Stomach (tissue), 19 donors: ENCODE measurements at places on chromosomes 5 and 9.
A peak's percentile ranks its signal among the peaks of the same experiment; 100 is the strongest.

DNA sequence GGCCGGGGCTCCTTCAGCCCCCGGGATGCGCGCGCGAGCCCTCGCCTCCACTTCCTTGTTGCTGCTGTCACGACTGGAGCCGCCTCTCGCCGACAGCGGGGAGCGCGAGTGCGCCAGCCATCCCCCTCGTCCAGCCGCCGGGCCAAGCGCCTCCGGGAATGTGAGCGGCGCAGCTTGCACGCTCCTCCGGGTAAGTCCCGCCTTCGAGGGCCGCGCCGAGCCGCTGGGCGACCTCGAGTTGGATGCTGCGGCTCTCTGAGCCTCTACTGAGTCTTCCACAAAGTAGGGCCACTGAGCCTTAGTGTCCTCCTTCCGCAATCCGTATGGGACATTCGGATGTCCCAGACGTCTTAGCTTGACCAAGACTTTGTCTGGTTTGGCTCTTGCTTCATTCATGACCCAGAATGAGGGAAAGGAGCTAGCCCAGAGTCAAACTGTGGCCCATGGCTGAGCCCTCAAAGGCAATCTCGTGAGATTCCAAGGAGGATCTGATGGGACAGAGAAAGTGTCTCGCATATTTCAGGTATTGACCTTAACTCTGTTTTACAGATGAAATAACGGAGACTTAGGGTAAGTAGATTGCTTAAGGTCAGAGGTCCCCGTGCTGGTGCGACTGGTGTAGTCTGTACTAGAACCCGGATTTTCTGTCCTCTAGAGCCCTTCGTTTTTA is 586 bp downstream of the HMGXB3 start:
- DNase-seq: peak; percentile 50

DNA sequence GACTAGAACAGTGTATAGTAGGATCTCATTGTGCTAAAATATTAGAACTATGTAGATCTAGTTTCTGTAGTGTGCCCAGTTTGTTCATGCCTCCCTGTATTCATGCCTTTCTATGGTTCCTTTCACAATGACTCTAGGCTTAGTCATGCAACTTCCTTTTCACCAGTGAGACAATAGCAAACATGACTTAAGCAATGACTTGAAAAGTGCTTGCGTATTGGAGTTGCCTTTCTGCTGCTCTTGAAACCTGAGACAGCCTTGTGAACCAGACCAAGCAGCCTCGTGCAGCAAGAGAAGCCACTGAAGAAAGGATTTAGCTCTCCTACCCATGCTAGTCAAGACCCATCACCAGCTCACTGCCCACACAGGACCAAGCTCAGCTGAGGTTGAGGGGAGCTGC is 294.5 kb upstream of the TAS2R1 start:
- DNase-seq: no peak

GRCh38 chr5:38479315-38479904 is 77.0 kb downstream of the LIFR start:
- DNase-seq: no peak

- DNase-seq: peak; percentile 18
These were observed 176.3 kb upstream of the PTGER4 start for GRCh38 chr5:40503439-40503838.

- DNase-seq: no peak
These were observed 139.2 kb upstream of the ATP10B start for GRCh38 chr5:160991205-160991604.

DNA sequence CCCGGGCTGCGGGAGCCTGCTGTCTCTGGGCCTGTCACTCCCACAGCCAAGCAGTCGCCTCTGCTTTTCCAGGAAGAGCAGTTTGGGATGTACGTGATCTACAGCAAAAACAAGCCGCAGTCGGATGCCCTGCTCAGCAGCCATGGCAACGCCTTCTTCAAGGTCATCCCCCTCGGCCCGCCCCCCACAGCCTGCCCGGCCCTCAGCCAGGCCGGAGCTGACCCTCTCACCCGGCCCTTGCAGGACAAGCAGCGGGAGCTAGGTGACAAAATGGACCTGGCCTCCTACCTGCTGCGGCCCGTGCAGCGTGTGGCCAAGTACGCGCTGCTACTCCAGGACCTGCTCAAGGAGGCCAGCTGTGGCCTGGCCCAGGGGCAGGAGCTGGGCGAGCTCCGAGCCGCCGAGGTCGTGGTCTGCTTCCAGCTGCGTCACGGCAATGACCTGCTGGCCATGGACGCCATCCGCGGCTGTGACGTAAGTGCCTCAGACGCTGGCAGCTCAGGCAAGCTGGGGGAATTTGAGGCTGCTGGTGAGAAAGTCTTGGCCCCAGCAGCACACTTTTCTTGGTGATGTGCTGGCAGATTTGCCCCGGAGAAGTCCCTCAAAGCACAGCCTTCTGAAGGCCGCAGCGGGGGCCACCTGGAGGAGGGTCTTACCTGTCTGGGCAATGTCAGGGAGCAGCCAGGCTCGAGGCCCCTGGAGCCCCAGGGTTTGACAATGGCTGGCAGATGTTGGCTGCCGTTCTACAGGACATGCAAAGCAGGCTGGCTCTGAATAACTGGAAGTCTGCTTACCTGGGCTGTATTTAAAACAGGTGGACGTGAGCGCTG is 20.1 kb upstream of the LRRC14B start:
- no peak for DNase-seq

DNA sequence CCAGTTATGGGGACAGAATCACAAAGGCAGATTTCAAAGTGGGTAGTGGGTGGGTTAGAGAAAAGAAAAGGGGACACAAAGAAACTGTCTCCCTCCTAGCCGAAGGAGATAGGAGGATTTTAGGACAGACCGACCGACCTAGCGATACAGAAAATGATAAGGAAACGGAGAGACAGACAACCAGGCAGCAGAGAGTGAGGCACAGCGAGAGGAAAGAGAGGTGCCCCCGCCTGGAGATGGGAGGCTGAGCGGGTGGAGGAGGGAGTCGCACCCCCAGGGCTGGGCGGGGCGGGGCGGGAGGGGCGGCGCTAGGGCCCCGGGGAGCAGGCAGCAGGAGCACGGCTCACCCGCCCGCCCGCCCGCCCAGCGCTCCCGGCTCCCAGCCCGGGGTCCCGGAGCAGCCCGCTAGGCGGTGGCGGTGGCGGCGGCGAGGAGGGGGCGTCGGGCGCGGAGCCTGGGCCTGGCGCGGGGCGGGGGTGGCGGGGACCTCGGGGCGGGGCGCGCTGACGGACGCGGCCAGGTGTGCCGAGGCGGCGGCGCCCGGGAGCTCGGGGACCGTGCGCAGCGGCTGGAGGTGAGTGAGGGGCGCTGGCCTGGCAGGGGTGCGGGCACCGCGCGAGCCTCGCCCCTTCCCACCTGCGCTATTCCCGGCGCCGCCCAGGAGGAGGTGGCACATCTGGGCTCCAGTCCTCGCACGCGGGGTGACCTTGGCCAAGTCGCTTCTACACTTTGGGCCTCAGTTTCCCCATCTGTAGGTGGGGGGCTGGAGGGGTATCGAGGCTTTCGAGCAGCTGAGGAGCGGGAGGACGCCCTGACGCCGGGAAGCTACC is 15.9 kb upstream of the SYNPO start:
- peak; percentile 78 for DNase-seq

GRCh38 chr5:159864885-159865691 is 51.2 kb upstream of the ADRA1B start:
- DNase-seq: peak; percentile 63

DNA sequence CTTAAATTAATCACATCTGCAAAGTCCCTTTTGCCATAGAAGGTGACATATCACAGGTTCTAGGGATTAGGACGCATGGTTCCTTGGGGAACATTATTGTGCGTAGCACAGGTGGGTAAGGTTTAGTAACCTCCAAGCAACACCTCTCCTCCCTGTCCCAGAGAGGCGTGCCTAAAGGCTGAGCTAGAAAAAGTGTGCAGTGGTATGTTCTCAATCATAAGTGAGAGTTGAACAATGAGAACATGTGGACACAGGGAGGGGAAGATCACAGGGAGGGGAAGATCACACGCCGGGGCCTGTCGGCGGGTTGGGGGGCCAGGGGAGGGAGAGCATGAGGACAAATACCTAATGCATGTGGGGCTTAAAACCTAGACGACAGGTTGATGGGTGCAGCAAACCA is 14.9 kb downstream of the DAB2IP start:
- DNase-seq: peak; percentile 61

DNA sequence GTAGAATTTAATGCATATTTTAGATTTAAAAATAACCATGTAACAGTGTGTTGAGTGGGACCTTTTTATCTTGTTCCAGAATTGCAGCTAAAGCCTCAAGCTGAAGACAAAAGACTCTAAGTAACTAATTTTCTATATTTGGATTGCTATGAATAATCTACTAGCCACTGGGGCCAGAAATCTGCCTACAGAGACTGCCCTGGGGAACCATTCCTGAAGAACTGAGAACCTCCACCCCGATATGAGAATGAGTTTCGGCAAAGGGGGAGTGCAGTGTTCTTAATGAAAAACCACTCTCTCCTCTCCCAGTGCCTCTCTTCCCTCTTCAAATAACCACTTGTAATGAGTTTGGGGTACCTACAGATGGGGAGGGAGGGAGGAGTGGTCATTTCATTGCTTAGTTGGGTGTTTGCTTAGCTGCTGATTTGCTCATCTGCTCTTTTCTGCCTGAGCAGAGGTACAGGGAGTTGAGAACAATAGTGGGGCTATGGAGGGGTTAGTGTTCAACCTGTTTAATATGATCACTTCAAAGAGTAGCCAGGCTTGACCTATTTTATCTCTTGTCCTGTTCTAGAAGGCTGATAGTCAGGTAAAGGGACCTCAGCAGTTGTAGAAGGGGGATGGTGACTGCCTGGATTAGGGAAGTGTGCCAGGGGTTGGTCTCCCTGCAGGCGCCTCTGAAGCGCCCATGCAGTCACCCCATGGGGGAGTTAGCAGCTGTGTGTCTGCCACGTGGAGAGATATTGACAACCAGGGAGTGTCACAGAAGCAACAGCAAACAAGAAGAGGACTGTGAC is 47.7 kb downstream of the ATG10 start:
- no peak for DNase-seq

DNA sequence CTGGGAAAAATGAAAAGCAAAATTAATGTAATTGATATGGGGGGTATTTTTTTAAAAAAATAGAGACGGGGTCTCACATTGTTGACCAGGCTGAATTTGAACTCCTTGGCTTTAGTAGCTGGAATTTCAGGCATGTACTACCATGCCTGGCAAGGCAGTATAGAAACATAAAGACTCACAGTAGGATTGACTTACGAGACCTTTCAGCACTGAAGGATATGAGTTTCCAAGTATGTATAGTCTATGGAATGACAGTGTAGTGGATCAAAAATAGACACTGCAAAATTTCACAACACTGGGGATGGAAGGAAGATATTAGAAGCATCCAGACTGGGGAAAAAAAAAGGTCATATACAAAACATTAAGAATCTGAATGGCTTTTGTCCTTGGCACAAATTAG is 6.8 kb downstream of the DCP2 start:
- DNase-seq: no peak

DNA sequence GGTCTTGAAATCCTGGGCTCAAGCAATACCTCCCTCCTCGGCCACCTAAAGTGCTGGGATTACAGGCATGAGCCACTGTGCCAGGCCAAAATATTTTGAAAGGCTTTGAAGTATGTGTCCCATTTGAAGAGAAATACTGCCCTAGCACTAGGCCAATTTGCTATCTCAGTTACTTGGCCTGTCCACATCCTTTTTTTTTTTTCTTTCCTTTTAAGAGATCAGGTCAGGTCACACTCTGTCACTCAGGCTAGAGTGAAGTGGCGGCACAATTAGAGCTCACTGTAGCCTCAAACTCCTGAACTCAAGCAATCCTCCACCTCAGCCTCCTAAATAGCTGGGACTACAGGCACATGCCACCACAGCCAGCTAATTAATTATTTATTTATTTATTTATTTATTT is 84.2 kb downstream of the NR6A1 start:
- DNase-seq: no peak

GRCh38 chr5:57653636-57654290 is 171.2 kb upstream of the ACTBL2 start:
- DNase-seq: peak; percentile 34

- DNase-seq: peak; percentile 79
These were observed 54.7 kb downstream of the DPYSL3 start for GRCh38 chr5:147454996-147455677.

DNA sequence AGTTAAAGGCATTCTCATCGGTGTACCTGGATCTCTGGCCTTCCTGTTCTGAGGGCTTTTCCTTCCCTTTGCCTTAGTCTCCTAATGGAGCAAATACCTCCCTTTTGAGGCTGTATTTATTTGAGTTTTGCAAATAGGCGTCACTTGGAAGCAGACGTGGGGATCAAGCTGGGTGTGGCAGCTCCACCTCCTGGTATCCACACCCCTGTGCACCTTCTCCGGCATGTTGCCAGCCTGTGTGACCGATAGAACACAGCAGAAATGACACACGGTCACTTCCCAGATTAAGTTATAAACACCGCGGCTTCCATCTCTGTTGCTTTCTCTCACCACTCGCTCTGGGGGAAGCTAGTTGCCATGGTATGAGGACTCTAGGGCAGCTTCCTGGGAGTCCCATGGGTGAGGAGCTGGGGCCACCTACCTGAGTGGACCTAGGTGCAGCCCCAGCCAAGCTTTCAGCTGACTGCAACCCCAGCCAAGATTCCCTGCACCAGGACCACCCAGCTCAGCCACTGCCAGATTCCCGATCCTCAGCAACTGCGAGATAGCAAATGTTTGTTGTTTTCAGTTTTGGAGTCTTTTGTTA is 214.4 kb upstream of the MVB12B start:
- DNase-seq: peak; percentile 81

DNA sequence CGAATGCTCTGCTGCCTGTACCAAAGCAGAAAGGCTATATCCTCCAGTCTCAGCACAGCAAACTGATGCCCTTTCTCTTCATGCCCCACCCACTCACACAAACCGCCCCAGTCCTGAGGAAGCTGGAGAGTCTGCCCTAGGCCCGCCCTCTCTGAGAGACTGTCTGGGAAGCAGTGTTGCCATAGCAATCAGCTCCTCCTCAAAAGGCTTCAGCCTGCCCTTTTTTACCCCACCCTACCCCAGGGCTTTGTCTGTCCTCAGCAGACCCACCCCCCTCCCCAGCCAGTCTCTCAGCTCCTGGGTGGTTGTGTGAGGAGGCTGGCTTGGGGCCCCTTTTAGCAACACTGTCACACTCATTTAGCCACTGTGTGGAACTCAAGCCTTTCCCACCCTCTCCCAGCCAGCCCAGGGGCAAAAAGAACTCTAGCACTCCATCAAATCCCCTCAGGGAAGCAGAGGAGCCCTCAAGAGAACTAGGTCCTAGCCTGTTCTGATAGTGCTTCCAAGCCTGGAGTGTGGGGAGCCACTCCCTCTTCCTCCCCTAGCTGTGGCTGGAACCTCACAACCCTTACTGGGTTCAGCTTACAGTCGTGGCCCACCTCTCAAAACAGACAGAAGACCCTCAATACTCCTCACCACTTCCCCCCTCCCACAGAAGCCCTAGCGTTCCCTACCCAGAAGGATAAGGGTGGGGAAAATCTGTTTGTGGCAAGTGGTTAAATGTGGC is 1.4 kb downstream of the ATOSB start:
- DNase-seq: peak; percentile 64
